NCI-H1105 (cell line): ENCODE measurements at places on chromosomes 16 and 17.
A peak's percentile ranks its signal among the peaks of the same experiment; 100 is the strongest.

- DNase-seq, result no peak
Observed at GRCh38 chr16:56298116-56298515, 106.8 kb downstream of the GNAO1 start.

DNA sequence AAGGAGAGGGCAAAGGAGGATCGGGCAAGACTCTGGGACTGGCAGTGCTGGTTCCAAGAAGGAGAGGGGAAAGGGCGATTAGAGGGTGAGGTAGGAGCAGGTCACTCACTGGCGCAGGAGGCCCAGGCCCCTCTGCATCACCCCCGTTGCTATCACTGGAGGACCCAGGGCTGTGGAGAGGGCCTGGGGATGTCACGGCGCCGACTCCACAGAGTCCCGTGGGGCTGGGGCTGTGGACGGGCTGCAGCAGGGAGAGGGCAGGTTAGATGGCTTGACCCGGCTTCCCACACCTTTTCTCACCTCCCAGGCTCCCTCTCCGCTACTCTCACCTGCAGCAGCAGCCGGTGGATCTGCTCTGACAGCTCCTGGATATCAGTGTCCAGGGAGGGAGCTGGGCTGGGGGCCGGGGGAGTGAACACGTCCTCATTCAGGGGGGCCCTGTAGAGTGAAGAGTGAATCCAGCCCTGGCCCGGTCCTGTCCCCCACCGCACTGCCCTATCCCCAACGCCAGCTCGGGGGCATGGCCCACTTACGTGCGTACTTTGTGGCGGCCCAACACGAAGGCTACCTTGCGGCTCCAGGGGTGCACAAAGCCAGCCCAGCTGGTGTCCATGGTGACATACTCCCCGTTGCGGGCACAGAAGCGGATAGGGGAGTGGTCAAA, 4.9 kb downstream of the PER1 start:
- DNase-seq, result no peak

DNA sequence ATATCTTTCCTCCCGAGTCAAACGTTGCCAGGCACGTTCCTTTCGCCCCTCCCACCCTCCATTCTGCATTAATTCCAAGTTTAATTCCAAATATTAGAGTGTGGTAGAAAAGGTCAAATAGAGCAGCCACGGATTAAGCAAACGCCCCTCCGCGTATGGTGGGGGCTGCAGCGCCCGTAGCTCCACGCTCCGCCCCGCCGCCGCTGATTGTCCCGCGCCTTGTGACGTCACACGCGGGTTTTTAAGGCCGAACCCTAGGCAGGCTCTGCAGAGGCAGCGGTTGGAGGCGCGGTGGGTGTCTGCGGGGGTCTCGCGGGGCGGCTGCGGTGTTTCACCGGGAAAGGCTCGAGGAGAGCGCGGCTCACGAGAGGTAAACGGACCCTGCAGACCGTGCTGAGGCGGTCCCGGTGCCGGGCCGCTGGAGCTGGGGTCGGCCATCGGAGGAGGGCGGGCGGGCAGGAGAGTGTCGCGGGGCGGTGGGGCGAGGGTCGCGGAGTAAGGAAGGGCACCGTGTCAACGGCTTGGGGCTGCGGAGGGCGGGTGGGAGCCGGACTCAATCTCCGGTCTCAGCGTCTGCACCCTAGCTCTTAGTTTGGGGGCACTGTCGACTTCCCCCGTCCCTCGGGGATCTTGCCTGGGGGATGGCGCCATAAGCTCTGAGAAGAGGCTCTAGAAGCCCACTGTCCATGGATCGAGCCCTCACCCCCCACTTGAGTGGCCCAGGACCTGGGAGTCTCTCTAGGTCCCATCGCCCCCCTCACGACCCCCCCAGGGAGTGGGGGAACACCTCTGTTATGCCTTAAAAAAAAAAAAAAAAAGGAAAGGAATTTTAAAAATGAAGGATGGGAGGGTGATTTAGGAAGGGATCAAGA, at the start of gene ARL4D:
Gene ARL4D, plus strand, starts transcription at position 270 of the 872 bp plus-strand sequence. CDS start 740 bp downstream, outside the sequence.
- DNase-seq, result peak; percentile 69

DNA sequence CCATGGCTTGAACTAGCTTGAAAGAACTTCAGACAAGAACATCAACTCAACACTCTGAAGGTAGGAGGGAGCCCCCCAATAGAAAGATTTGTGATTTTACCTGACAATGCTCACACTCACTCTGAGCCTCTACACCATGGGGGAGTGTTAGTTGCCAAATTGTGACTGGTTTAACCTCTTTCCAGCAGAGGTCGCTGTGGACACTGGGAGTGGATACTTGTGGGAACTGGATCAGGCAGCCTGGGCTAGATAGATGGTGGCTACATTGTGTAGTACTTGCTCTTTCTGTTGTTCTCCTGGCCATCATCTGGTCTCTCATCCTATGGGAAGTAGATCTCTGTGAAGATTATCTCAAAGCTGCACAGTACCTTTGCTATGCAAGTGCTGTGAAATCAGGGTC, 2.9 kb downstream of the SMPD3 start:
- DNase-seq, result peak; percentile 59

DNA sequence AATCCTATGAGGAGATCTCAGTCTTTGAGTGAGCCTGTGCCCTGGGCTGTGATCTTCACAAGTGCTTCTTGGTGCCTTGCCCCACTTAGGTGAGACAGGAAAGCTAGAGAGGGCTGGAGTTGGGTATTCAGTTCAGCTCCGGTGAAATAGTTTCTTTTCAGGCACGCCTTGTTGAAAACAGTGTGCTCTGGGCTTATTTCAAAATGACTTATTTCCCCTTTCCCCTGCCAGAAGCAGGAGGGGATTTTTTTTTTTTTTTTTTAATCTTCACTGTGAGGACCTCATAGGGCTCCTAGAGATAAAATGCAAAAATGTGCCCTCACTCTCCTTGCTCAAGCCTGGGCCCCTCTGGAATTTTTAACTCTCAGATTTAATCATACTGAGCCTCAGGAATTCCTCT, 27.2 kb downstream of the MOSMO start:
- no peak for DNase-seq

- no peak for DNase-seq
Observed at GRCh38 chr17:80940171-80941123, 51.2 kb upstream of the CHMP6 start.

DNA sequence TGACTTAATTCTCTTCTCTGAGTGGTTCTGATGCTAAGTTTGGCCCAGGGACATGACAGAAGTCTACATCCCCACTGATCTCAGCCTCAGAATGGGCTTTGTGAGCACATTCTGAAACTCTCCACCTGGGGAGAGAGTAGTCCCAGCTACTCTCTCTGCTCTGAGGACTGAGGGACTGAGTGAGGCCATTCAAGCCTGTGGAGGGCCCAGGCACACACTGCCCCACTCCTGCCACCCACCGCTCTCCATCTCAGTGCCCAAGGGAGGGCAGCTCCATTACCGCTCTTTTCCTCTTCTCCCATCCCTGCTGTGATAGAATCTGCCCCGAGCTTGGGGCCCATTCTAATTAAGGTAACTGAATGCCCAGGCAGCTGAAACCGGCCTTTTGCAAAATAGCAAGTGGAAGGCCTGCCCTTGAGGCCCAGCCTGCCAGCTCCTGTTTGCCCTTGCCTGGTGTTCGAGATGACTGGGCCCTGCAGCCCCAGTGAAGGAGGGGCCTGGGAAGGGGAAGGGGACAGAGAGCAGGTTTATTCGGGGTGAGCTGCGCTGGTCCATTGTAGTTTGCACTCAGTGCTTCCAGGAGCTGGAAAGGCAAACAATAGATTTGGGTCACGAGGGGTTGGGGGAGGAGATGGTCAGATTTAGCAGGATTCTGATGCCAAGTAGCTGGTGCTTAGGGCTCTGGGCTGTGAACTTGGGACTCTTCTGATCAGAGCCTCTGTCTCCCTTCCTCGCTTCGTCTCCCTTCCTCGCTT, 76.2 kb downstream of the RAB11FIP4 start:
- no peak for DNase-seq

DNA sequence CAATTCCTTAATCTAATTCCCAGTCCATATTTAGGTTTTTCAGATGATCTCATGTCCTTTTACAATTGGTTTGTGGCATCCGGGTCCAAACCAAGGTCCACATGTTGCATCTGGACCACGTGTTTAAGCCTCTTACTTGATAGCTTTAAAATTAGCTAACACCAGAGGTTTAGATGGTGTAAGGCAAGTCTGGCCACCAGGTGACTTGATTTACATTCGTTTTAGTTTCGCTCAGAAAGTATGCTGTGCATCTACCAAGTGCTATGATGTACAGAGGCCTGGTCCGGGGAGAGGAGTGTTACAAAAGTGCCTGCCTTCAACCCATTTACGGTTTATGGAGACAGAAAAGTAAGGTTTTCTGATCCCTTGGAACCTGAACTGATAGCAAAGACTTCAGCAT, 878 bp upstream of the DNAJA2 start:
- DNase-seq, result peak; percentile 25

GRCh38 chr16:88783391-88784073, 1.5 kb downstream of the PIEZO1 start:
- no peak for DNase-seq

DNA sequence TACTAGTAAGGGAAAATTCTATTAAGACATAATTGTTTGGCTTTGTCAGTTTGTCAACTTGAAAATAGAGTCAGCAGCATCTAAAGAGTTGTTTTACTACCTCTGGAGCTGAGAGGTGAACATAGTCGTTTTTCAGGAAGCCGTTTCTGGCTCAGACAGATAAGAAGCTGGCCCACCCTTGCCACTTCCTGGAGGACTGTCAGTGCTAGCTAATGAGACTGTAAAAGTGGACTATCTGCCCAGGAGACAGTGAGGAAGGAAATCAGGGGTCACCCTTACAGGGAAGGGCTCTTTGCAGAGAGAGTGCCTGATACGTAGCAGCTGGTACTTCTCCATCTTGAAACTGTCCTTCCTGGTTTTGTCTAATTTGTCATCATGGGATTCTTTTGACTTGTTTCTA, 328.7 kb downstream of the WWOX start:
- no peak for DNase-seq

DNA sequence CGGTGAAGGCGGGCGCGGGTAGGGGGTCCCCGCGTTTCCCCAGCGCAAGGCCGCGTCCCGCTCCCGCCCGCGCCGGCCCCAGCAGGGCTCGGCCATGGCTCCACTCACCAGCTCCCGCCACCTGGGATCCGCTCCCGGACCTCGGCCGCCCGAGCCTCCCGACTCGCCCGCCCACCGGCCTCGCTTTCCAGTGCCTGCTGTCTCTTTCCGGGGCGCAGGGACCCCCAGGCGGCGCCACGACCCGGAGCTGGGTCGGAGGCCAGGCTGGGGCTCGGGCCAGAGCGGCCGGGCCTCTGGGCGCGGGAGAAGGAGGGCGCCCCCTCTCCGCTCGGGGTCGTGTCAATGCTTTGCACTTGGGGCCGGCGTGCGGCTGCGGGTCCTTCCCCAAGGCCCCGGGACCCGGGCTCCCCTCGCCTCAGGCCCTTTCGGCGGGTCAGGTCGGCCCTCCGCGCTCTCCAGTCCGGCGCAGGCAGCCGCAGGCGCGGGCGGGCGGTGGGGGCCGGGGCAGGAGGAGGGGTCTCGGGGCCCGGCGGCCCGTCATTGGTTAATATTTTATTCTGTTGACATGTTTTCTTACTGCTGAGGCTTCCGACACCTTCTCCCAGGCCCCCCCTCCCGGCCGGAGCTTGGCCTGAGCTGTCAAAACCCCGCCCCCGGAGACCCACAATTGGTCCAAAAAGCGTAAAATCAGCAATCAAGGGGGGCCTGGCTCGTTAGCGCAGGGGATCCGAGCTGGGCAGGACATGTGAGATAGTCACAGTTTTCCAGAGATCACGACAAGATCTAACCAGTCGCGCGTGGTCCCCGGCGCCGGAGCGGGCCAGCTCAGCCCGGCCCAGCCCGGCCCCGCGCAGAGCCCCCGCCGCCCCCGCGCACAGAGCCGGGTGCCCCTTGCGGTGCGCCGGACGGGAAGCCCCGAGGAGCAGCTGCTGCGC, at the start of gene TBX2:
Gene TBX2, plus strand, starts transcription at position 713 of the 935 bp plus-strand sequence. CDS start 334 bp downstream, outside the sequence.
- peak; percentile 22 for DNase-seq

DNA sequence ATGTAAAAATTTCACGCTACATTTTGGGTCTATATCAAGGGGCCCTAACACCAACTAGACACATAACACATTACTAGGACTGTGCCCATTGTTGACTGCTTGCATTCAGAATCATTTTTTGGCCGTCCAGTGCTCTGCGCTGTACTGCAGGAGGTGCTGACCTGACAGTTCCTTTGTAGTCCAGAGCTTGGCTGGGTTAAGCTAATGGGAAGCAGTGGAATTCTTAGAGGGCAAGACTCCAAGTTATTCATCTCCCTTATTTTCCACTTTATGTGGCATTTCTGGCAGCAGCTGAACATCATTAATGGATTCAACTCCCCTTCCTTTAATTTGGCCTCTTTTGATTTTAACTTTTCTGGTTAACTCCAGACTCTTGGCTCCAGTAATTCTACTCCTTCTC, 351.7 kb downstream of the CDH8 start:
- no peak for DNase-seq

DNA sequence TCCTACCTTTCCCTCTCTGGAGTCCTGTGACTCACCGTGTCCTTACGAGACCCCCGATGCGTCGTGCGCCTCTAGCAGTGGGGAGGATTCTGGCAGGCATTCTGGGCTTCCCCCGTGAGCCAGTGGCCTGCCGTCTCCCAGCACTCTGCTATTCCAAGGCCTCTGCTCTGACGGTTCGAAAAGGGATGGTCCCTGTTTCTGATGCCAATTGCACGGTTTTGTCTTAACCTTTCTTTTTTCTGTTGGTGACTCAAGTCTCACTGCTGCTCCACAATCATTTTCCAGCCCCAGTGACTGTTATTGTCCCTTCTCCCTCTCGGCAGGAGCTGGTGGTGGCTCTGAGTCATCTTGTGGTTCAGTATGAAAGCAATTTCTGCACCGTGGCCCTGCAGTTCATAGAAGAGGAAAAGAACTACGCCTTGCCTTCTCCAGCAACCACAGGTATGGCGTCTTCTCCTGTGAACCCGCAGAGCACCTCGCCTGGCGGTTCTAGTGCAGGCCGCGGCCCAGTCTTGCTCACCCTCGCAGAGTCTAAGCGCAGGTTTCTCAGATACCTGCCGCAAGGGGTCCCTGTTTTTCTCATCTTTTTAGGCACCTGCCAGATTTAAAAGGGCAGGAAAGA, 100.1 kb upstream of the CHMP6 start:
- no peak for DNase-seq

DNA sequence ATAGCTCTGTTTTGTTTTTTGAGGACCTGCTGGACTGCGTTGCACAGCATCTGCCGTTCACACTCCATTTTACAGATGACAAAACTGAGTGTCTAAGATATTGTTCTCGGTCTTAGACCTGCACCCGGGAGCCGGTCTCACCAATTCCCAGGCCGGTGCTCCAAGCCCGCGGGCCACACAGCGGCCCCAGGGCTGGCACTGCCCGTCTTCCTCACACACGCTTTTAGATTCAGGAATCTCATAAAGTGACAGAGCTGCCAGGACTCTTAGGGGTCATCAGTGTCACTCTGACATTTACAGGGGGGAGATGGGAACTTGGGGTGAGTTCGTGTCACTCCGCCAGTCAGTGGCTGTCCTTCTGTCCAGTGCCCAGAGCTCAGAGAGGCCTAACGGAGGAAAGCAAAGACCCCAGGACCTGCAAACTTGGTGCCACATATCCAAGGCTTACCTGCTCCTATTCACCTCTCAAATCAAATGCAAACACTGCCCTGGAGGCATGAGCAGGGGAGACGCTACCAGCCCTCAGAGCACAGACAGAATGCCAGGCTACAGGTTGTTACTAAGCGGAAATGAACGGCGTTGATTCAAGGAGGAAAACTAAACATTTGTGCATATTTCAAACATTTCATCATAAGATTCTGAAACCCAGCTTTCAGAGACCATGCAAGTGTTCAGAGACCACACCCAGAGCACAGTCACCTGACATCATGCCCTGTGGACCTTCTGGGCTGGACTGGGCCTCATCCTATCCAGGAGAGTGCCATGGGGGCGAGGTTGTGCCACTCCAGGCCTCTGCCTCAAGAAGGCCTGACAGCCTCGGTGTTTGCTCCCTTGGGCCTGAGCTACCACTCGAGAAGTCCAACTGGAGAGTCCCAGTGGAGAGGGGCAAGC, 29.5 kb downstream of the TNFRSF13B start:
- no peak for DNase-seq
